ENCODE measurements at places on chromosomes 3 and 15. TPM values are rescaled to one million over a fixed set of nuclear protein-coding genes. Genes with fewer than 3 reads are reported as not detected.
A peak's percentile ranks its signal among the peaks of the same experiment; 100 is the strongest.

DNA sequence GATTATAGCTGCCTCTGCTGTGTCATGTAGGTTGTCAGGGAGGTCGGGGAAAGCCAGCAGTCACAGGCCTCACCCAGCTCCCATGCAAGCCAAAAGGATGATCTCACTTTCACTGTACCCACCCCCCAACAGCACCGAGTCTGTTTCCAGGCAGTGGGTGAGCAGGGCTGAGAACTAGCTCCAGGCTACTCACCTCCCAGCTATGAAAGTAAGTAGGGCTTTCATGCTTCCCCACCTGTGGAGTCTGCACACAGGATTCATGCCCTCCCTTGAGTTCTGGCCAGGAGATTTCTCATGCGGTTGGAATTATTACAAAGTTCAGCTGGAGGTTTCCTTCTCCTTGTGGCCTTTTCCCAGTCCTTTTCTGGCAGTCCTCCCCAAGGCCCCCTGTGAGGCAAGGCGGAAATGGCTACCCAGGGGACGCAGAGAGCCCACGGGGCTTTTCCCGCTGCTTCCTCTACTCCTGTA lies 356.2 kb downstream of the SV2B start:
- DNase-seq: no peak

DNA sequence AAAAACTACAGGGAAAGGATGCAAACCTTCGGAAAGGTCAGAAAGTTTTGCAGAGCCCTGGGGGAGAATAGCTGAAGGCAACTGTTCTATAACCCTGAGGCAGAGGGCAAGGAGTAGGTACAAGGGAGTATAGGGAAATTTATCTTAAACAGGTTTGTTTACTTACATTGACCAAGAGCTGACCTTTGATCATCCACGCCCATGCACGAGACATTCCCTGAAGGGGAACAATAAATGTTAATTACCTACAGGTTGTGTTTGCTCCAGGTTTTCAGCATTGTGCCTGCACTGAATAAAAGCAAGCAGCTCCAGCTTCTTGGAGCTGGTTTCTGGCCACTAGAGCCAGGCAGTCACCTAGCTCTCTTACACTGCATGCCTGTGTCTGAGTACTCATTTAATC lies 524.5 kb upstream of the TGFBR2 start:
- no peak for DNase-seq

DNA sequence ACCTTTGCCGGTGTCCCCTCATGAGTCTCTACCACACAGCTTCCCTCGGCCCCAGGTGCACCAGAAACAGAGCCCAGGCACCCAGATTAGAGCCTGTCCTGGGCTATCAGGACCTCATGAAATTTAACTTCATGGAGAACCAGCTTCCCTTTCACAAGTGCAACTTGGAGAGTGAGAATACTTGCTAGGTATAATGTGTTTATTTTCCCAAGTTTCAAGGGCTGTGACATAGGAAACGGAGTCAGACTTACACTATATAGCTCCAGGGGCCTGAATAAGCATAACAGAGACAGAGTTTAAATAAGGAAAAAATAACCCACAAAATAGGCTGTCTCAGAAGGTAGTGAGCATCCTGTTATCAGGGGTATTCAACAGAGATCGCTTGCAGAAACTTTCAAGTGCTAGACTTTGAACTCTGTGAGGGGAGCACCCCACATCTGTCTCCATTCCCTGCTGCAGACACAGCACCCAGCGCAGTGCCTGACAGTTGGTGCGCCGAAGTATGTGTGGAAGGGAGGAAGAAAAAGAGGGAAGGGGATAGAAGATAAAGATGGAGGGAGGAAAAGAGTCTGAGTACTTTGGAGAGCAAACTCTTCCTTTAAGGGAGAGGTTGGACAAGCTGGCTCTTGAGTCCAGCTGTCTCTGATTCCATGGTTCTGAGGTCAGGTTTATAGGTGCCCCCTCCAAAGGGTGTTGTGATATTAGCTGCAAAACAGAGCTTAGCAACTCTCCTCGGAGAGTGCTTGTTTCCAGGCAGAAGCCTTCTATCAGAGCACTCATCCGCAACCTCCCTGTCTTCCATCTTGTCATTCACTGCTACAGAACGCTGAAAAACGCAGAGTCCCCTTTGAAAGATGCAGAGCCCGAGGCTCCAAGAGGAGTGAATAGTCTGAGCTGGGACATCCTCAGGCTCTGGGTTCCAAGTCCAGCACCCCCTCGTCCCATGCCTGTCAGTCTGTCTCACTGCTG lies 84.8 kb downstream of the CPN2 start:
- DNase-seq: no peak

- DNase-seq: no peak
Observed at GRCh38 chr3:142622405-142622804, 26.2 kb downstream of the PLS1 start.

DNA sequence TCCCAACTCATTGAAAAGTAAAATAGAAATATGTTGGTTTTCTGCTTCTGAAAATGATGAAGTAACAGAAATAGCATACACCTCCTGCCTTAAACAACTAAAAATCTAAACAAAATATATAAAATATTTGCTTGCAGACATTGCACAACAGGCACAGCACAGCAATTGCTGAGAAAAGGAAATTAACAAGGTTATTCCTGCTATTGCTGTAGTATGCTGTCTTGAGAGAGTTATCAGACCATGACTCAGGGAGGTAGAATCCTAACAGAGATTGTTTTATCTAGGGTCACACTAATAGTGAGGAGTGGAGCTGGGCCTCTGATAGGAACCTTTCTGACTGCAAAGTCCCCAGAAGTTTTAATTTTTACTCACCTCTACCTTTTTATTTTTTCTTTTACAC lies 72.6 kb downstream of the ZBTB20 start:
- no peak for DNase-seq

DNA sequence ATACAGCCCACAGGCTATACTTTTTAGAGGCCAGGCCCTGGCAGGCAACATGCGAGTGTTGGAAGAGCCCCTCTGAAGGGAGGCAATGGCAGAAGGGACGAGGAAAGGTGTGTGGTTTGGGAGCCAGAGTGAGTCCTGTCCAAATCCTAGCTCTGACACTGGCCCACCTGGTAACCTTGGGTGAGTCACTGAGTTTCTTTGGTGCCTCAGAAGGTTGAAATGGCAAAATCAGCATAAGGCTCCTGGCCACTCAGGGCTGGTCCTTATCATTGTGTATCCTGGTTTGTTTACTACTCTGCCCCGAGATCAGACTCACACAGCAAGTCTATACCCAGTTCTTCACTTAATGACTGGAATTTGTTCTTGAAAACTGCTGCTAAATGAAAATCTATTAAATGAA lies 71.4 kb upstream of the TLE3 start:
- no peak for DNase-seq

DNA sequence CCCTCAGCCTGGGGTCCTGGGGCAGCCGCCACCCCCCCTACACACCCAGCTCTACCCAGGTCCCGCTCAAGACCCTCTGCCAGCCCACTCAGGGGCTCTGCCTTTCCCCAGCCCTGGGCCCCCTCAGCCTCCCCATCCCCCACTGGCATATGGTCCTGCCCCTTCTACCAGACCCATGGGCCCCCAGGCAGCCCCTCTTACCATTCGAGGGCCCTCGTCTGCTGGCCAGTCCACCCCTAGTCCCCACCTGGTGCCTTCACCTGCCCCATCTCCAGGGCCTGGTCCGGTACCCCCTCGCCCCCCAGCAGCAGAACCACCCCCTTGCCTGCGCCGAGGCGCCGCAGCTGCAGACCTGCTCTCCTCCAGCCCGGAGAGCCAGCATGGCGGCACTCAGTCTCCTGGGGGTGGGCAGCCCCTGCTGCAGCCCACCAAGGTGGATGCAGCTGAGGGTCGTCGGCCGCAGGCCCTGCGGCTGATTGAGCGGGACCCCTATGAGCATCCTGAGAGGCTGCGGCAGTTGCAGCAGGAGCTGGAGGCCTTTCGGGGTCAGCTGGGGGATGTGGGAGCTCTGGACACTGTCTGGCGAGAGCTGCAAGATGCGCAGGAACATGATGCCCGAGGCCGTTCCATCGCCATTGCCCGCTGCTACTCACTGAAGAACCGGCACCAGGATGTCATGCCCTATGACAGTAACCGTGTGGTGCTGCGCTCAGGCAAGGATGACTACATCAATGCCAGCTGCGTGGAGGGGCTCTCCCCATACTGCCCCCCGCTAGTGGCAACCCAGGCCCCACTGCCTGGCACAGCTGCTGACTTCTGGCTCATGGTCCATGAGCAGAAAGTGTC lies 30.2 kb downstream of the PTPN23 start:
- no peak for DNase-seq

DNA sequence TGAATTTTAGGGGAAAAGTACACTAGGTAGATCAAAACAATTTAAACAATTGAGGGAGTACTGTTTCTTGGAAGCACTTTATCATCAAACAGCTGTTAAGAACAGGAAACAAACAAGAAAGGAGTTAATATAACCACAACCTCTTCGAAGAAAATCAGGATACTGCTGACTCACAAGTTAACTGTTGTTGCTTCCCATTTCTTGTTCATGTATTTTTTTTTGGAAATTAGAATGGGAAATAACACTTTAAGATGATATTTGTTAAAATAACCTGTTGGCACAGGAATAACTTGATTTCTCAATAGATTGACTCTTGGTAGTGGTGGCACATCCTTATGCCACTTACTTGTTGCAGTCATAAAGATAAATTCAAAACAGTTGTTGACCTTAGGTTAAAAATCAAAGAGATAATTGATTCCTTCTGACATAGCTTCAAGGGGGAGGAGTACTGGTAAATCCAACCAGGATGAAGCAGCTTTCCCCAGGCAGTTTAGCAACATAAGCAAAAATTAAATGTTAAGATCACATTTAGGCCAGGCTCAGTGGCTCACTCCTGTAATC lies 3.3 kb downstream of the BNIP2 start:
- DNase-seq: peak; percentile 14

GRCh38 chr3:134751831-134752230 lies 43.2 kb upstream of the EPHB1 start:
- no peak for DNase-seq

GRCh38 chr15:38530113-38530512 lies 34.5 kb downstream of the RASGRP1 start:
- DNase-seq: no peak

DNA sequence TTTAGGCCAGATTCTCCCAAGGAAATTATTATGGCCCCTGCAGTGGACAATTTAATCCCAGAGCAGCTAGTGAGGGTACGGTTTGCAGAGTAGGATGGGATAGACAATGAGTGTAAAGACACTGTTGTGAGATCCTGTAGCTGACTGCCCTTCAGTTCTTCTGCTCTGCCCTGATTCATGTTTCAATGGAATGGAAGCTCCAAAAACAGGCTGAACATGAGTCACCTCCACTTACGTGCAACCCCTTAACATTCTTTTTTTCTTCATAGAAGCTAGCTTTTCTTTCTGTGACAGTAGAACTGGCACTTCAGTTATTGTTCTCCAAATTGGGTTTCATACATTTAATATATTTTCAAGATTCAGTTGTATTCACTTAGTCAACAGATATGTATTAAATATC lies 32.1 kb downstream of the CLDN18 start:
- DNase-seq: no peak

DNA sequence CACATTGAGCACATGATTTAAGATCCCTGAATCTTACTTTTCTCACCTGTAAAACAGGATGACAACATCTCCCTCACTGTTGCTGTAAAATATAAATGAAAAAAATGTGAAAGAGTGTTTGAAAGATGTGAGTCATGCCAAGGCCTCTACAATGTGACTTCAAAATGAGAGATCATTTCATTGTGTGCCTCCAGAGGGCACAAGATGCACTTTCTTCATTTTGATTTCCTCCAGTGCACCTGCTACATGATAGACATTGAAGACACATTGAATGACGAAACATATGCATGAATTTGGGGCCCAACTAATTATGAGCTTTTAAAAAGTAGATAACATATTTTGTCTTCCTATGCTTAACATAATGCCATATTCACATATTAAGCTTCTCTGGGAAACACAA lies 170.3 kb downstream of the MOBP start:
- DNase-seq: no peak

DNA sequence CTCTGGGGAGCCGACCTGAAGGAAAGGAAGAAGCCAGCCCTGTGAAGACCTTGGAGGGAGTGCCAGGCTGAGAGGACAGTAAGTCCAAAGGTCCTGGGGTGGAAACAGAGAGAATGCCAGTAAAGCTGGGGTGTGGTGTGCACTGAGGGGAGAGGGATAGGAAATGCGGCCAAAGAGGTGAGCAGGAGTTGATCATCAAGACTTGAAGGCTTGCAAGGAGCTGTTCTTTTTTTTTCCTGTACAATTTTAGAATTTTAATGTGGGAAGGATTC lies 73.8 kb downstream of the SYNPR start:
- DNase-seq: no peak

DNA sequence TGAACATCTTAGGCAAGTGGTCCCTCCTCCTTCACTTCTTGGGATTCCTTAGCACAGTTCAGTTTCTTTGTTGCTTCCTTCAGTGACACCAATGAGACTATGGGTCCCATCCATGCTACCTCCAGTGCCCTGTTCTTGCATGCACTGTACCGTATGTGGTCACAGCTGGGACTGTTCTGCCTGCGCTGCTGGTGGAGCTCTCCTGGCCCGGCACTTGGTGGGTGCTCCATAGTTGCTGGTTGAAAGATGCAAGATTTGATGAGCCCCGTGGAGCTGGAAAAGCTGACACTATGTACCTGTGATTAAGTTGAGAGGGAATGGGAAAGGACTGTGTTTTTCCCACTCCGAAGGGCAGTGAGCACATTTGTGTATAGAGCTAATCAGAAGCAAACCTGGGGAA lies 397.8 kb downstream of the LRTM1 start:
- DNase-seq: no peak

GRCh38 chr15:58641660-58642059 lies 107.8 kb downstream of the ADAM10 start:
- no peak for DNase-seq

- peak; percentile 82 for DNase-seq
Observed at GRCh38 chr3:183212565-183212964, 40.5 kb upstream of the B3GNT5 start.

GRCh38 chr3:131162516-131162915 lies 135.8 kb downstream of the NEK11 start:
- DNase-seq: no peak

GRCh38 chr3:100155128-100155527 lies 40.8 kb upstream of the FILIP1L start:
- DNase-seq: peak; percentile 88

DNA sequence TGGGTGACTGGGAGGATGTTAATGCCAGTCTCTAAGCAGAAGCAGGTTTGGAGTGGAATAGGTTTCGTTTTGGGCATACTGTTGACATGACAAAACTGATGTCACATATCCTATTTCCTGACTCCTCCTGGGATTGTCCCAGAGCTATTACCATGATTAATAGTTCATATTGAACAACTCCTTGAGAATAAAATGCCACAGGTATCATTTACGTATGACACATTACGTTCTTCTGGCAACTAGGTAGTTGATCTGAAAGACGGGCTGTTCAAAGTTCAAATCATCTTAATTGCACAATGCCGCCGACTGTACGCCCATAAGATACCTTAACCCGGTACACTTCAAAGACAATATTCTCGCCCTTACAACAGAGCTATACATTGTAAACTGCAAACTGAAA lies 1.4 kb upstream of the RAB5A start:
- DNase-seq: no peak

GRCh38 chr3:124601190-124601589 lies 129.1 kb upstream of the UMPS start:
- no peak for DNase-seq

GRCh38 chr3:143751643-143752178 lies 96.6 kb downstream of the SLC9A9 start:
- no peak for DNase-seq

Gene TGM5
- not detected for polyA plus RNA-seq

Gene TLR9
- 0.17 TPM for polyA plus RNA-seq

Gene RGMA
- polyA plus RNA-seq: 84.6 TPM

Gene GHSR
- not detected for polyA plus RNA-seq

Gene TUSC7
- not detected for polyA plus RNA-seq

Gene RTP1
- polyA plus RNA-seq: 0.14 TPM

Gene BTLA
- polyA plus RNA-seq: 0.08 TPM

Gene UTS2B
- polyA plus RNA-seq: not detected

All from muscle of leg (tissue), 16 donors.